Stimulated activated CD4-positive, alpha-beta T cell treated with anti-CD3 and anti-CD28 coated beads, Interleukin-15, amount 100 ng/mL, for 48 hours (primary cell): ENCODE measurements at places on chromosomes 2 and 18.

- DNase-seq, result no peak
Measured at GRCh38 chr2:40487602-40488001, 35.7 kb upstream of the SLC8A1 start.

GRCh38 chr18:25329783-25330182 is 22.2 kb downstream of the ZNF521 start:
- DNase-seq, result no peak

DNA sequence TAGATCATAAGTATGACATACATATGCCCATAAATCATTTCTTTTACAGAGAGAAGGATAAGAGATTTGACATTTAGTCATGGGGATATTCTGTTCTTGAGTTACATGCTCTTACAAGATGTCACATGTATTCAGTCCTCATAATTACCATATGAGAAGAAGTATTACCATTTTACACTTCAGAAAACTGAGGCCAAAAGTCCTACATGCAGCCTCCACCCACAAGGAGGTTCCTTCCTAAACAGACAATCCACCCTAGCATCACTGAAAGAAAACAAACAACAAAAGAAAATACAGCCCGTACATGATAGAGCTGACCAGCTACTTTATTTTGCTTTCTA is 335.1 kb downstream of the SETBP1 start:
- DNase-seq, result no peak

DNA sequence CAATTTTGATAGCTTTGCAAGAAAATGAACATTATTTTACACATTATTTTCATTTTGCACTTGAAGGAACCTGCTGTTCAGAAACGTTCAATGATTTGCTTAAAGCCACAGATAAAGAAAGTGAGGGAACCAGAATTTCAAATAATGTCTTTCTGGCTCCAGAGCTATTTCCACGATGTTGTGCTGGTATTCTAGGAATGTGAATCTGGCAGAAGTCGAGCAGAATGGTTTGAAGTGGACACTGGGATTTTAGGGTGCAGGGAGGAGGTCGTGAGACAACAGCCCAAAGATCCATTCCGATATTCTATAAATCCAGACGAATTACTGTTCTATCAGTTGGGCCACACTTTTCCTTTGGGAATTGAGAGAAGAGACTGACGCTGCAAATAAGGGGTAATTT is 2.2 kb downstream of the CCDC102B start:
- DNase-seq, result no peak

GRCh38 chr2:204799791-204800190 is 254.5 kb downstream of the PARD3B start:
- DNase-seq, result no peak

- no peak for DNase-seq
Measured at GRCh38 chr18:58113337-58113736, 69.3 kb downstream of the NEDD4L start.

- DNase-seq, result no peak
Measured at GRCh38 chr2:159557437-159558034, 58.8 kb downstream of the BAZ2B start.

- DNase-seq, result no peak
Measured at GRCh38 chr2:204370172-204370718, 175.0 kb upstream of the PARD3B start.

DNA sequence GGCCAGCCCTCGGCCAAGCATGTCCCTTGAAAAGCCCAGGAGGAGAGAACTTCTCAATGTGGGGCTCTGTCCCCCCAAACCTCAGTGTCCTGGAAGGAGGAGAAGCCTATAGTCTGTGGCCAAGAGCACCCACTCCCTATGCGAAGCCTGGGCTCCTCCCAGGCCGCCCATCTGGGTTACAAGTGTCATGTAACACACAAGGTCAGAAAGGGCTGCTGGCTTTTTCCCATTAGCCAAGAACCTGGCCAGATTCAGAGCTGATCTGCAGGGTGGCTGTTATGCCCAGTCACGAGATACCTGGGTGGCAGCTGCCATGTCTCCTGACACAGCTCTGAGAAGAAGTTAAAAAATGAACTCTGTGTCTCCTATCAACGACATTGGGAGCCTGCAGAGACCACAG is 170.7 kb downstream of the TNS1 start:
- DNase-seq, result no peak

DNA sequence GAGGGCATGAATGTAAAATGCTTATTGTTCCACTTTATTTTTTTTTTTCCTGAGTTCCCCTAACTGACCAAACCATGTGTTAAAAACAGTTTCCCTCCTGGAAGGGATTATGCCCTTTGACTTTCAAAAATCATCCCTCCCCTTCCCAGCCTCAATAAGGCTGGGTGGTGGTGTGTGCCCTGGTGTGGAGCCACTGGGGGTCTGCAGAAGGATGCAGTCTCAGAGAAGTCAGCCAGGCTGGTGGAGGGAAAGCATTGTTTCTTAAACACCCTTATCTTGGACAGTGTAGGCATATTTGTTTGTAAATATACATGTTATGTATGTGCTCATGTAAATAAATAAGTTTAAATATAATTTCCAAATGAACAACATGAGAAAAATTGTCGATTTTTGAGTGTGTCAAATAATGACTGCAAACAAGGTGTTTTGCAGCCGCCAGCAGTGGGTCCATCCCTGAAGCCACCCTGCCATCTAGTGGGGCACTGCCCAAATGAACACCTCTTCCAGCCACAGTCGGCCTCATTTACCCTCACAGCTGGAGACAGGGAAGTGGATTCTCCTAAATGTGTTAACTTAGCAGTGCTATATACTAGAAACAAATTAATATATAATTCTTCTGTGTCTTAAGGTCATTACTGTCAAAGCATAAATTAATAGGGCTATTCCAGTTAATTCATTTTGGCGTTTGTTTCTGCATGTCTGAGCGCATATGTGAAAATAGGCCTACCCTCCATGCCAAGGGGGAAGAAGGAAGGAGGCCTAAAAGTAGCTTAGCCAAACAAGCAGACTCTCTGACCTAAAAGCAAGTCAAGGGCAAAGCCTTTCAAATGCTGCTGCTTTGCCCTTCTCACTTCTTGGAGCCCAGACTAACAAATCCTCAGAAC is 209.6 kb upstream of the PIK3C3 start:
- DNase-seq, result peak; percentile 0

DNA sequence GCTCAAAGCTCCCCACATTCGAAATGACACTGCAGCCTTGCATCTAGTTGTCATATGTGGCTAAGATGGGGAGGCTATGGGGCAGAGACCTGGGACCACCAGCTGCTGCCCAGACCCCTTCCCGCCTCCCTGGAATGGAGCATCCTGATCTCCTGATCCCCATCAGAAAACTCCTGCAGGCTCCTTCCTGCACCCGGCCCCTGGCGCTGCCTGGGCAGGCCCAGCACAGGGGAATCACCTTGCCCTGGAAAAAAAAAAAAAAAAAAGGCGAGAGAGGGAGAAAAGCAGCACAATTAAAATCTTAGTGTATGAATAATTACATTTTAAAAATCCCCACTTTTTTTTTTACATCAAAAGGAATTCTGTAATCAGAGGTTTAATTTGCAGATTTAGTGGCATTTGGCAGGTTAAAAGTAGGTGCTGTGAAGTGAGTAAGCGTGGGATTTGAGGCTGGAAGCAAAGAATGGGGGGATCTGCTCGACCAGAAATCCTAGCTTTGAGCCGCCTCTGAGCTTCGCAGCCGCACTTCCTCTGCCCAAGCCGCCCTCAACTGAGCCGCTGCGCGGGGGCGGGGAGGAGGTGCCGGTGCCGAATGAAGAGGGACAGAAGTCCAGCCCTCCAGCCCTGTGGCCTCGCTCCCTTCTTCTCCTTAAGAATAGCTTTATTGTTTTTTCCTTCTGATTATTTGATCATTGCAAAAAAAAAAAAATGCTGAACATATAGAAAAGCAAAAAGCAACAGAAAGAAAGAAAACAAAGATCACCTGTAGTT is 30.0 kb downstream of the THNSL2 start:
- DNase-seq, result no peak

- no peak for DNase-seq
Measured at GRCh38 chr2:239991689-239992314, 33.3 kb downstream of the NDUFA10 start.

DNA sequence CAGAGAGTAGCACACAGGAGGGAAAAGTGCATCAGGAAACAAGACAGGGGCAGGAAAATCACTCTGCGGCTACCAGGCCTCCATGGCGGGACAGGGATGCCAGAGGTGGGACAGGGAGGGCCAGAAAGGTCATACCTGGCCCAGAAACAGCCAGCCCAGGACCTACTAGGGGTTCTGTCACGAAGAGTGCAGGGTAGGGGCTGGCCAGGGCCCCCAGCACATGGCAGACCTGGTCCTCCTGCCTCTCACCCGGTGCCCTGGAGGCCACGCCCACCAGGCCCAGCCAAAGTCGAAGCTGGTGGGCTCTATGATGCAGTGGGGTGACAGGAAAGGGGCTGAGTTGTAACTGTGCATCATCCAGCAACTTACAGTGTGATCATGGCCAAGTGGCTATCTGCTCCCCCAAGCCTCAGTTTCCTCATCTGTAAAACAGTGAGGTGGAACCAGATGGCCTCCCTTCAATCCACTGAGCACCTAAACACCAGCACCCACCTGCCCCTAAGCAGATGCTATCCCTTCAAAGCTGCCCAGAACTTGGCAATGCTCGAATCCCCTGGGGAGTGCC is 10.6 kb downstream of the CYP26B1 start:
- no peak for DNase-seq

GRCh38 chr2:179538406-179539123 is 273.9 kb upstream of the SESTD1 start:
- no peak for DNase-seq

- no peak for DNase-seq
Measured at GRCh38 chr2:136116151-136116812, 1.7 kb downstream of the CXCR4 start.

DNA sequence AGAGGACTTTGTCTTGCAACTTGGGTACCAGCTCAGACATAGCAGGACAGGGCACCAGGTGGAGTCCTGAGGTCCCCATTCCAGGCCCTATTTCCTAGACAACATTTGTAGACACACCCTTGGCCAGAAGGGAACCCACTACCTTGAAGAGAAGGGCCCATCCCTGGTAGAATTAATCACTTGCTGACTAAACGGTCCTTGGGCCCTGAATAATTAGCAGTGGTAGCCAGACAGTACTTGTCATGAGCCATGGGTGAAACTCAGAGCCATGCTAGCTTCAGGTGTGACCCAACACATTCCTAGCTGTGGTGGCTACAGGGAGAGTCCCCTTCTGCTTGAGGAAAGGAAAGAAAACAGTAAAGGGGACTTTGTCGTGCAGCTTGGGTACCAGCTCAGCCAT is 28.5 kb upstream of the ACTR2 start:
- no peak for DNase-seq

DNA sequence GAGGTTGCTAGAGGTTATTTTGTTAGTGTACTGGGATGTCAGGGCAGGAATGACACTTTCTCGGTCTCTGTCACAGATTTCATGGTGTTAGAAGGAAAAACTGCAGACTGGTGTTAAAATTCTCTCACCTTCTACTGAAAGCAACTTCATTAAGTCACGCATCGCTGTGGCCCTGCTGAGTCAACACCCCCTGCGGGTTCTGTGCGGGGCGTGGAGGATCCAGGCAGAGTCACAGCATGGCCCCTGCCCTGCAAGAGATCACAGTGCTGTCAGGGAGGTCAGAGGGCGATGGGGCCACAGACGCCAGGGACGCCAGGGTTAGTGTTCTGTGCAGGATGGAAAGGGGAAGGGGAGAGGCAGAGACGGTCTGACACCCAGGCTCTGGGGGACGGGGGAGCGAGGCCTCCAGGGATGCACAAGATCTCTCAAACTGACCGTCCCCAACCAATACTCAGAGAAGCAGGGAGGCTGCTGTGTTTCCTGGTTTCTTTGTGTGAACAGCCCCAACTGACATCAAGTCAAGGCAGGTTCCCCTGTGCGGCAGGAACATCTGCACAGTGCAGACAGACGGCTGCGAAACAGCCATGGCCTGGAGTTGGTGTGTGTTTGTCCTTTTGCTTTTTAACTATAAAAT is 354.9 kb upstream of the SALL3 start:
- no peak for DNase-seq

DNA sequence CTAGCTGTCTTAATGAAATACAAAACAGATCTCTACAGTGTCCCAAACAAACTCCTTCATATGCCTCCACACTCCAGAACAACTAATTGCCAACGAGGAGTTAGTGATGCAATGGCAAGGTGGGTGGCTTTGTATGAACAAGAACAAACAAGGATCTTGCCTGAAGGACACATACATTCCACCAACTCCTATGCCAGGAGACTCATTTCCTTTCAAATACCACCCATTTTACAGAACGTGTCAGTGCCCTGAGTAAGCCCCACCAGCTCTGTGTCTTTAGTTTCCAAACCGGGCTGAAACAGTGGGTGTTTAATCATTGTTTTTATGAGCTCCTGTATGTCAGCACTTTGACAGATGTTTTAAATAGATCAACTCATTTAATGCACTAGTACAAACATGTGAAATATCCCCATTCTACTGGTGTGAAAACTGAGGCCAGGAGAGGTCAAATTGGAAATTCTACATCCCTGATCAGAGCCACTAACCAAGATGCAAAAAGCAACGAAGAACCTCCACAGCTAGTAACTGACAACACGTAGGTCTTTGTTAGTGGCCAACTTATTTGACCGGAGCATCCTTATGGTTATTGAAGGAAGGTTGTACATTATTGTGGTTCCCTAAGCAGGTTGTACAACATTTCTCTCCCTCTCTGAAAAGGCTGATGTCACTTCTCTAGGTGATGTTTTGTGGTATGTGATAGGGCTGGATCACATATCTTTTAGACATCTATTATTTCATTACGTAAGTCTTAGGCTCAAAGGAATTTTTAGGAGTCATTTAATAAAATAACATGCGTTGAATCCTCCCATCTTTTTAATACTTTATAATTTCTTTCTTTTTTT is 534.9 kb upstream of the TNP1 start:
- DNase-seq, result no peak

- no peak for DNase-seq
Measured at GRCh38 chr2:232541961-232542714, 2.6 kb downstream of the CHRNG start.

DNA sequence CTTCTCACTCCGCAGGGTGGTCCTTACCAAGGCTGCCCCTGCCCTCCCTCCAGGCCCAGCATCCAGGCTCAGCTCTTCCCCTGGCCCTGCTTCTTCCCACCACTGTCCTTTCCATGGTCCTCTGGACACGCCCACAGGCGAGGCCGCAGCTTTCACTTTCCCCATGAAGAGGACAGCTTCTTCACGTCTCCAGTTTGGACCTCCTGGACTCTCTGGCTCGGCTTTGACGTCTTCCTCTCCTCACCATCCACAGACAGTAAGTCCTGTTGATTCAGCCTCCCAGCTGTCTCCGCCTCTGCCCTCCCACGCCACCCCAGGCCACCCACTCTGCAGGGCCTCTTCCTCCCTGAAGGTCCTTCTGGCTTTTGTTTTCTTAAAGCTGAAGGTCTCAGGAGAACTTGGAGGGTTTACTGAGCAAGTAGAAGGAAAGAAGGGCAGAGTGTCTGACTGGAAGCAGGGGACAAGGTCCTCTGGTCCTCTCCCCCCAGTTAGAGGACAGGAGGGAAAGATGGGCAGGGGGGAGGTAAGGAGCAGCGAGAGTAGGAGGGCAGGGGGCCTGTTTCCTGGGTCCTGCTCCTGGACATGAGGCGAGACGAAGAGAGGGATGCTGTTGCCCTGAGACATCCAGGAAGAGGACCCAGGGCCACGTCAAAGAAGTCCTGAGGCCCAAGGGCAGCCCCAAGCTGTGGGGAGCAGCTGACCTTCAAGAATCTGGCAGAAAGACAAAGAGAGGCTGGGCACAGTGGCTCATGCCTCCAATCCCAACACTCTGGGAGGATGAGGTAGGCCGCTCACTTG is 24.7 kb upstream of the NMUR1 start:
- DNase-seq, result no peak

- no peak for DNase-seq
Measured at GRCh38 chr2:150167711-150168110, 319.8 kb downstream of the RND3 start.
